Ammon's horn (tissue), 1 donor: ENCODE measurements at places on chromosomes 4 and X.

DNA sequence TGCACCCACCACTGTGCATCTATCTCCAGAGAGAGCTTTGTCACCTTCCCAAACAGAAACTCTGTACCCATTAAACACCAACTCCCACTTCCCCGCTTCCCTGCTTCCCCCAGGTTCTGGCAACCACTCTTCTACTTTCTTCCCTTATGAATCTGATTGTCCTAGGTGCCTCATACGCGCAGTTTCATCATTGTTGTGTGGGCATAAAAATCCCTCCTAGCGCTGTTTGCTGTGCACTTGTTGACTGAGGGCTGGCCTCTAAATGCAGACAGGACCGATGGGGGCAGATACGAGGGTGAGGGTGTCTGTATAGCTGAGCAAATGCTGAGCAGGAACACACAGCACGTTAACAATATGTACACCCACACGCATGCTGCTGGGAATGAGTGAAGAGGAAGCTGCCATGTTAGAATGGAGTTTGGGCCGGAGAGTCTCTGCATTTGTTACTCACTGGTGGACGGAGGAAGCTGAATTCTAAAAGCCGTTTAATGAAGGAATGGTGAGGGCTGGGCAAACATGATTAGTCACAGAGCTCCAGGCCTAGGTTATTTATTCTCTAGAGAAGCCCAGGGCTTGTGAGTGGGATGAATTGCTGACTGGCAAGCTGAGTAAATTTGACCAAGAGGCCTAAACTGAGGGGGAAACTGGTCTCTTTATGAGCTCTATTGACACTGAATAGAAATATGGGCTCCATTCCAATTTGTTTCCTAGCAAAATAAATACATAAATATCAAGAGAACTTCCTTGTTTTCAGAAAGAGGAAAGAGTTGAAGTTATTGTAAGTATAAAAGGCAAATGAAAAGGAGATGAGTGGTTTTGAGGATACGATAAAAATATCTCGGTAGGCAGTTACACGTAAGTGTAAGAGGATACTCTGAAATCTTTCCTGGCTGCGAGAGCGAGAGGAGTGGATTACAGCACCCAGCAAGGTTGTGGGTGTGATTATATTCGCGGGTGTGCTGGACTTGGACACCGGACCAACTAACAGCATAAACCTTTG, 95.9 kb upstream of the RPS6KA3 start:
- DNase-seq = peak; percentile 5

GRCh38 chr4:61763682-61764081, 563.6 kb downstream of the ADGRL3 start:
- no peak for DNase-seq

DNA sequence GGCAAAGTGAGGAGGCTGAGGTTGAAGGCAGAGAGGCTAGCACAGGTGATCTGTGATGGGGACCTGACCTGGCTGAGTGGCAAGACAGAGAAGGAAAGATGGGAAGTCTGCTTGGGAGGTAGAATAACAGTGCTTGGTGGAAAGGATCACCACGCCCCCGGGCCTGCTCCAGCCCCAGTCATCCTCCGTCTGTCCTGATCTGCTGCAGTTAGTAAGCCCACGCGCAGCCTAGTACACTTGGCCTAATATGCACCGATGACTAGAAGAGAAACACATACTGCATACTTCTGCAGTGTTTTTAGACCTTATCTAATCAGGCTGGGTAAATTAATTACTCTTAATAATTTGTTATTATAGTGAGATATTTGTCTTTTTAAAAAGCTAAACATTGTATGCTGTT, 103.7 kb upstream of the KLF3 start:
- DNase-seq = peak; percentile 71

DNA sequence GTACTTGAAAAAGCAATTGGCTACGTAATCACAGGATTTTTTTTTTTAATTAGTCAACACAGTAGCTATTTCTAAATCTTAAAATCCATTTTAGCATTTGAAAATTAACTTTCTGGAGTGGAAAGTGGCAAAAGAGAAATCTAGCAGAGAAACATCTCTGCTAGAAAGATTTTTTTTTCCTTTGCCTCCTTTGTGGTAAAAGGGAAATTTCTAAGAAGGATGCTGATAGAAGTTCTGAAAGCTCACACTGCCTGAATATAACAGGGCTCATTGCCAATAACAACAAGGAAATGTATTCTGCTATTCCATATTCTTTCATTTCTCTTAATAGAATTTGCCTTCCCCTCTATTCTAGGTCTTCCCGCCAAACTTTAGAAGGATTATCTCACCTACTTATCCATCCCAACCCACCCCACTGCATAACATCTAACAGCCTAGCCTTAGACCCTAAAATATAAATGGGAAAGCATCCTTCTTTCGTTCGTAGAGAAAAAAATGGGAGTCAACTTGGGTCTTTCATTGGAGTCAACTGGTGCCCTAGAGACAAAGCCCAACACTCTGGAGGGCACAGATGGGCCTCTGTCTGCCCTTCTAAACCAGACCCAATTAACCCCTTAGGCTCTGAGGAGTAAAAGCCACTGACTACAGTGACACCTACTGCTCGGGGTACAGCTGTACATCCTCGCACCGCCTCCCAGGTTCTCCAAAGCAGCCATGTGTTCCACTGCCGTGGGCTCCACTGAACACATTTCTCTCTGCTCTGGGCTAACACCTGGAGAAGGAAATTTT, 103.9 kb downstream of the MAML3 start:
- DNase-seq = peak; percentile 35

GRCh38 chr4:124907881-124908280, 195.3 kb upstream of the ANKRD50 start:
- DNase-seq = no peak

DNA sequence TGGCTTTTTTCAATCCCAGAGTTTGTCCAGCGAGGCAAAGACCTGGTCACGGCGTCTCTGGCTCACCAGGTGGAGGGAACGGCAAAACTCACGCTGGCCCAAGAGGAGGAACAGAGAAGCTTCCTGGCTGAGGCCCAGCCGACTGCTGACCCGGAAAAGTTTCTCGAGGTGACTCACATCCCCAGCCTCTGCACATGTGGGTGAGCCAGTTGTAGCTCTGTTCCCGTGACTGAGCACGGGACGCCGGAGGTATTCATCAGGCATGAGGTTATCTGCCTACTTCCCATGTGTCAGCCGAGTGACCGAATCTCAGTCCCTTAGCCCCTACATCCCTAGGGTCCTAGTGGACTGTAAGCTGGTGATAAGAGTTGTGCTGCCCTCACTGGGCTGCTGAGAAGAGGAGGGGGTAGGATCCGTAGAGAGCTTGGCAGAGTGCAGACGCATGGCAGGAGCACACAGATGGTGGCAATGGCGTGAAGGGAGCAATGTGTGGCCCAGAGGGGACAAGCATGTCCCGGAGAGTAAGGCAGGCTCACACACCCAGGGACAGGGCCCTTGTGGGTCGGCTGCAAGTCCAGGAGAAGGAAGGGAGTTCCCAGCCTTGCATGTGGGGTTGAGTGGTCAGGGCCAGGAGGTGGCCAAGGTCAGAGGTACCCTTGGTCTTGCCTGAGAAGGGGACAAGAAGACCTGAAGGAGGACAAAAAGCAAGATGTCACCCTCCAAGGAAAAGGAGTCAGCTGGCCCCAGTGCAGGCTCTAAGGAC, 42.9 kb downstream of the EVC start:
- DNase-seq = no peak

GRCh38 chr4:170089274-170089667, 485 bp downstream of the AADAT start:
- DNase-seq = peak; percentile 60

- no peak for DNase-seq
Observed at GRCh38 chr4:15158406-15159091, 156.3 kb downstream of the CPEB2 start.

DNA sequence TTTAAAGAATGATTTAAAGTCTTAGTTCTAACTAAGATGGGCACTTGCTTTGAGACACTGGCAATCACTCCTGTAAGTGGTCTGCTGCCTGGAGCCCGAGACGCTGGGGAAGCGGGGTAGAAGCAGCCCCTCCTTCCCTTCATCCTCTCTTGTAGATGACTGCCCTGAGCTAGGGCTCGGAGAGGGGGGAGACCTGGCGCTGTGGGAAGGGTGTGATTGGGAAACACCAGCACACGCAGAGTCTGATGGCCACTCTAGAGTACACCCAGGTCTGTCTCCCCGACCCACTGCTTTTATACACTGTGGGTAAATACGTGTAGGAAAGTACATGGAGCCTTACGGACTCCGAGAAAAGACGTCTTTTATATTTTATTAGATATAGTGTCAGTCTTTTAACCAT, 24.0 kb downstream of the LRP2BP start:
- no peak for DNase-seq

- DNase-seq = no peak
Observed at GRCh38 chr4:168200685-168201084, 108.3 kb downstream of the ANXA10 start.

GRCh38 chrX:74405973-74406489, 15.3 kb upstream of the SLC16A2 start:
- DNase-seq = no peak

GRCh38 chrX:149470955-149471354, 34.2 kb downstream of the IDS start:
- DNase-seq = peak; percentile 88

DNA sequence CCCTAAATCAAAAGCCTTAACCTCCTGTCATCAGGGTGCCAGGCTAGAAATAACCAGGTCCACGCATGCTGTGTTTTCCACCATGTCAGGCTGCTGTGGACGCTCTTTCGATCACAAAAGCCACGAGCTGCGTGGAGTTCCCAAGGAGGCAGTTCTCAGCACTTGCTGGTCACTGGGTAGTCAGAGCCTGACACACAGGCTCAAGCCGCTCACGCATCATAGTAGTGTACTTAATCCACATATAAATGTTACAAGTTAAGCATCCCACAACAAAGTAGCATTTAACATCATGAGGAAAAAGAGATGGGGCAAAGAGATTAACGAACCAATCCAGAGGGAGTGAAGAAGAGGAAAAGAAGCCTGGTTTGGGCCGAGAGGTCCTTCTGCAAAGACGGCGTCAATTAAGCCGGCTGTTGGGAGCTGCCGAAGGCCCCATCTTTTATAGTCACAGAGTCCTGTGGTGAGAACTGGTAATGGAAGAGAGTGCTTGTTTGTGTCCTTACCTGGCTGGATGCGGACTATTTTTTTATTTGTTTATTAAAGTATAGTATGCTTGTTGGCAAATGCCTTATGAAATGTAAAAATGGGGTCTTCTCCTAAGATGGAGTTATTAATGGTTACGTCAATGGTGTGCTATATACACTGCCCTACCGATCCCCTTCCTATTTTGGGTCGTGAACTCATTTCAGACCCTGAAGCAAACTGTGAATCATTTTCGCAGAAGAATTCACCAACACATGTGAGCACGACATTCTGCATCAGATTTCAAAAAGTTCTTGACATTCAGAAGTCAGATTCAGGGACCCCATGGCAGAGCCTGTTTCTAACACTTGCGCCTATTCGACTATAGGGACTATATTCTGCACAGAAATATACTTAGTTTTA, 675 bp downstream of the PRIMPOL start:
- DNase-seq = peak; percentile 55

GRCh38 chrX:132876523-132877338, 81.7 kb downstream of the HS6ST2 start:
- DNase-seq = no peak

DNA sequence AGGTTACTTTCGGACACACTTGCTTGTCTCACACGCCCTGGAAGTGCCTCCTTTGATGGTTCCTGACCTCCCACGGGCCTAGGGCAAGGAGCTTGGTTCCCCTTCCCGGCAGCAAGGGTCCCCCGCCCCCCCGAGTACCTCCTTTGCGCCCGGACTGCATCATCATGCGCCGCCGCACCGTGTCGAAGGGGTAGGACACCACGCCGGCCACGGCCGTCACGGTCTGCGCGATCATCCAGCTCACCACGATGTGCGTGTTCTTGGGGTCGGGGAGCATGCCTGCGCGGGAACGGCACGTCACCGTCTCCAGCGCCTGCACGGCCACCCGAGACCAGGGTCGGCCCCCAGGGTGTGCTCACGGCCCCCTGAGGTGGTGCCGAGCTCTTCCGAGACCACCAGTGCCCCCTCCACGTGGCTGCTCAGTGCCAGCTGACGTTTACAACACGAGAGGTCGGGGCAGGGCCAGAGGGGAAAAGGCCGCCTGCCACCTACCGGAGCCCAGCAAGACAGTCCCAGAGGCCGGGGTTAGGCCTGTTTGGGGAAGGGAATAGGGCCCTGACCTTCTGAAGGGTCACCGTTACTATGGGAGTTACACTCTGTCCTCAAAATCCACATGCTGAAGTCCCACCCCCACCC, 4.7 kb downstream of the SLC25A6 start:
- no peak for DNase-seq

- DNase-seq = no peak
Observed at GRCh38 chr4:114334884-114335330, 263.7 kb upstream of the UGT8 start.

DNA sequence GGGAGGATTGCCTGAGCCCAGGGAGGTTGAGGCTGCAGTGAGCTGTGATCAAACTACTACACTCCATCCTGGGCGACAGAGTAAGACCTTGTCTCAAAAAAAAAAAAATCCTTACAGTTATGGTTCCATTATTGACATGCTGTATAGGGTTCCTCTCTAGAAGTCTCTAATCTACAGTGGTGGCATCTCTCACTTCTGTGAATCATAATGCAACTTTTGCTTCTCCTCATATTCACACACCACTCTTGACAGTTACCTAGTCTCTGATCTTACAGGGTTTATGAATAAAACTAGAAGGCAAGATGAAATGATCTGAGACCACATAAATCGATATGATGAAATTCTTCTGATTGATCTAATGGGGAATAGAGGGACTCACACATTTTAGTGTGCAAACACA, 40.6 kb downstream of the DOCK11 start:
- no peak for DNase-seq

- no peak for DNase-seq
Observed at GRCh38 chrX:78979789-78980464, 34.7 kb downstream of the P2RY10 start.

GRCh38 chr4:17945303-17945702, 76.3 kb downstream of the LCORL start:
- DNase-seq = no peak

GRCh38 chr4:140048419-140048995, 105.5 kb downstream of the MAML3 start:
- DNase-seq = no peak

DNA sequence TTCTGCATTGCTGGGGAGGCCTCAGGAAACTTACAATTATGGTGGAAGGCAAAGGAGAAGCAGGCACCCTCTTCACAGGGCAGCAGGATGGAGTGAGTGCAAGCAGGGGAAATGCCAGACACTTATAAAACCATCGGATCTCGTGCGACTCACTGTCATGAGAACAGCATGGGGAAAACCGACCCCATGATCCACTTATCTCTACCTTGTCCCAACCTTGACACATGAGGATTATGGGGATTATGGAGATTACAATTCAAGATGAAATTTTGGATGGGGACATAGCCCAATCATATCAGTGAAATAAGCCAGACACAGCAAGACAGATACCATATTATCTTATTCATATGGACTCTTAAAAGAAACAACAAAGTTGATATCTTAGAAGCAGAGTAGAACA, 134.9 kb downstream of the C4orf33 start:
- DNase-seq = no peak

DNA sequence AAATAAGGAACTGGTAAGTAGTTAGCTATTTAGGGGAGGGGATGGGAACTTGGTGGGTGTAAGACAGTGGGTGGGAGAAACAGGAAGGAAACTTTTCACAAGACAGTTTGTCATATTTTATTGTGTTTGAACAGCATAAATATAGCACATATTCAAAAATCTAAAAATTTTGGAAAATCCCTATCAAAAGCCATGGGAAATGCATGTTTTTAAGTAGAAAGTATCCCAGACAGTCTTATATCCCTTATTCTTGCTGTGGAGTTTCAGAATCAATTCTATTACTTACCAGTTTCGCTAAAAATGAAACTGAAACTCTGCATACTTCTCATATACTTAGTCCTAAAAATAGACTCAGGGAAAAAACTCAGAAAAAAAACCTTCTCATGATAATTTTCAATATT, 22.3 kb upstream of the RASGEF1B start:
- DNase-seq = no peak

- DNase-seq = peak; percentile 62
Observed at GRCh38 chr4:109803924-109804571, 2.2 kb upstream of the CFI start.
